ENCODE measurements at places on chromosomes 16 and 17.

GRCh38 chr17:57869617-57870282 is 19.9 kb upstream of the MRPS23 start:
- no peak for DNase-seq

DNA sequence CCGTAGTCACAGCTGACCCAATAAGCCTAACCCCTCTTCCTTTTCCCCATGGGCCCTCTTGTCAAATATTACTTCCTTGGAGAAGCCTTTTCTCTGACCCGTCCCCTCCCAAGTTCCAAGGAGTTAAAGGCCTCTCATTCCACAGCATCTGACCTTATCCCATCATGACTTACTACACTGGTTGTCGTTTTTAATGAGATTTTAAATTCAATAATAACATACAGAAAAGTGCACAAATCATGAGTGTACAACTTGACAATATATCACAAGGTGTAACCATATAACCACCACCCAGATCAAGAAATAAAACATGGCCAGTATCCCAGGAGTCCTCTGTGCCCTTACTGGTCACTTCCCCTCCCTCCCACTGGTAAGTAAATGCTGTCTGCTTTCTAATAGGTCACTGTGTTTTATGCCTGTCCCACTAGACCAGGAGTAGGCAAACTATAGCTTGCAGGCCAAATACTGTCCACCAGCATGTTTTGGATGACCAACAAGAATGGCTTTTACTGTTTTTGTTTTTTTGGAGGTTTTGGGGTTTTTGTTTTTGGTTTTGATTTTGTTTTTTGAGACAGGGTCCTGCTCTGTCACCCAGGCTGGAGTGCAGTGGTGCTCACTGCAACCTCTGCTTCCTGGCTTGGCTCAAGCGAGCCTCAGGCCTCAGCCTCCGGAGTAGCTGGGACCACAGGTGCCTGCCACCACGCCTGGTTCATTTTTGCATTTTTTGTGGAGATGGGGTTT is 1.2 kb upstream of the FDXR start:
- peak; percentile 15 for DNase-seq

DNA sequence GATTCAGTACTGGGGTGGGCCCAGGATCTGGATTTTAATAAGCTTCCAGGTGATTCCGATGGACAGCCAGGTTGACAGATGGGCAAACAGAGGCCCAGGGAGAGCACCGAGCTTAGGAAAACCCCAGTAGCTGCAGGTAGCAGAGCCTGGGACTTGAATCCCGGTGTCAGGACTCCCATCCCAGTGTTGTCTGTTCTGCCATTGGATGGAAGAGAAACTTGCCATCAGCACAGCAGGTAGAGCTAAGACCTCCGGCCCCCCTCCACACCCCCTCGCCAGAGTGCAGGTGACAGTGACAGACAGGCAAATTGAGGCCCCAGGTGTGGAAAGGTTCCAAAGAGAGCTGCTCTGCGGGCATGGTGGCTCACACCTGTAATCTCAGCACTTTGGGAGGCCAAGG is 12.4 kb downstream of the KATNB1 start:
- DNase-seq: no peak

DNA sequence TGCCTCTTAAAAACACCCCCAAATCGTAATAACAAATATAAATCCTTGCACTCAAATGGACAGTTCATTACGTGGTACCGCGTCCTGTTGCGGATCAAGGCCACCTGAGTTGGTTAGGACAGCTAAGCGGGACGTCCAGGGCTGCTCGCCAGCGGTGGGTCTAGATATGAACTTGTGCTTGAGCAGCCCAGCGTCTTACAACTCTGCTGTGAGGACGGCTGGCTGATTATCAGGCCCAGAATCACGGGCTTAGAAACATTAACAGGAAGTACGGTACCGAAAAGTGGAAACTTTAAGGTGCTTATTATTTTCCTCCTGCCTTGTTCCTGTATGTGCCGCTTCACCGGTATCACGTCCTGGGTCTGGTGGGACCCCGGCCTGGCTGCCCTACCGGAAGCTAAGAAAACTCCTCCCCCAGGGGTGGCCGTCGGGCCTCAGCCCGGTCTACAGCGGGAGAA is 832 bp upstream of the SRRM2 start:
- no peak for DNase-seq

DNA sequence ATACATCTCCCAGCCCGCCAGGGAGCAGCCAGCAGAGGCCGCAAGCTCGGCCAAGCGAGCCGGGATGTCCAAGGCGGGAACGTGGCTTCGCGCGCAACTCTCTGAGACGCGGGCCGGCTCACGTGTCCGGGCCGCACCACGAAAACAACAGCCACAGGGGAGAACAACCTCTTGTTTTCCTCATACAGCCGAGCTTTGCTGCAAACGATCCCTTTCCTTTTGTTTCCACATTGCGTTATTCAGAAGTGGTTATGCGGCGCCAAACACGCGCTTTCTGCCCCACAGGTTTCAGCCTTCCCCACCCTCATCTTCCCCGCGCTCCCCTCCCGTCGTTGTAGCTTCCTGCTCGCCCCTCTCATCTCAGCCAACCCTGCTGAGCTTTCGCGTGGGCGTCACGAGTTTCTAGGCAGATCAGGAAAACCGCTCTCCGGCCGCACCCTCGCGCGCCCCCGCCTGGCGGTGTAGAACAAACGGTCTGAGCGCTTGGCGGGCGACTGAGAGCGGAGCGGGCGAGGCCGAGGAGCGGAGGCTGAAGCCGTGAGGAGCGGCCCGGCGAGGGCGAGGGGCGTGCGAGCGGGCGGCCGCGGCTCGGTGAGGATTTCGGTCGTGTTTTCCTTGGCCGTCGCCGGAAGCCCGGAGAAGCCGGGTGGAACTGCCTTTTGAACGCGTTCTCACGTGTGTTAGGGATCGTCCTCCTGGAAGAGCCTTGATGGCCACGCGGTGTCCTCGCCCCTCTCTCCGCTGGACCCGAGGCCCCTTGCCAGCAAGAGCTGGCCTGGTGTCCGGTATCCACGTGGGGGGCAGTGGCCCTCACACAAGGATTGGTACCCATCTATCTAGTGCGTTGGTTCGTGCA is 6.6 kb upstream of the SMARCD2 start:
- DNase-seq: peak; percentile 91

DNA sequence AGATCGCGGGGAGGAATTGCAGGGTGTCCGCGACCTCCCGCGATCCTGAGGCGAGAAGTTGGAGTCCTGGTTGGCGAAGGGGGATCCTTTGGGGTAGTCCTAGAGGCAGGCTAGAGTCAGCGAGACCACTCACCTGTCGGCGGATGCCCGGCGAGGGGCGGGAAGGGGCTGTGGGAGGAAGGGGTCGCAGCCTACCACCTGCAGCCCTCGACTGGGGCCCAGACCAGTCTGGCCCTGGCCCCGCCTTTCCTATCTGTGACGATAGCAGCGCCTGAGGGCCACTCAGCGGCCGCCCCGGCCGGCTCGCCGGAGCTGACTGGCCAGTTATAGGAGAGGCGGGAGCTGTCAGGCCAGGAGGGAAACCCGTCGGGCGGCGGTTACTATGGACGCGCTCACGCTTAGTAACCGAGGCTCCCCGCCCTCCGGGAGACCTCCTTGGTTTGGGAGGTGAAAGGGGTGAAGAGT is at the start of gene TEKT3:
TEKT3 (minus strand) TSS at position 213 of the 465 bp plus-strand sequence. CDS start 10,012 bp downstream, outside the sequence.
- DNase-seq: peak; percentile 57

GRCh38 chr17:59827721-59828477 is 64.8 kb downstream of the TUBD1 start:
- DNase-seq: peak; percentile 31

DNA sequence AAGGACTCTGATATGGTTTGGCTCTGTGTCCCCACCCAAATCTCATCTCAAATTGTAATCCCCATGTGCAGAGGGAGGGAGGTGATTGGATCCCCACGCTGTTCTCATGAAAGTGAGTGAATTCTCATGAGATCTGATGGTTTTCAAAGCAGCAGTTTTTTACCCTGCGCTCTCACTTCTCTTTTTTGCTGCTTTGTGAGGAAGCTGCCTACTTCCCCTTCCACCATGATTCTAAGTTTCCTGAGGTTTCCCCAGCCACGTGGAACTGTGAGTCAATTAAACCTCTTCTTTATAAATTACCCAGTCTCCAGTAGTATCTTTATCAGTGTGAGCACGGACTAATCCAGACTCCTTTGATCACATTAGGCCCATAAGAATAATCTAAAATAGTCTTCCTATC is 719.7 kb upstream of the CDH8 start:
- no peak for DNase-seq

DNA sequence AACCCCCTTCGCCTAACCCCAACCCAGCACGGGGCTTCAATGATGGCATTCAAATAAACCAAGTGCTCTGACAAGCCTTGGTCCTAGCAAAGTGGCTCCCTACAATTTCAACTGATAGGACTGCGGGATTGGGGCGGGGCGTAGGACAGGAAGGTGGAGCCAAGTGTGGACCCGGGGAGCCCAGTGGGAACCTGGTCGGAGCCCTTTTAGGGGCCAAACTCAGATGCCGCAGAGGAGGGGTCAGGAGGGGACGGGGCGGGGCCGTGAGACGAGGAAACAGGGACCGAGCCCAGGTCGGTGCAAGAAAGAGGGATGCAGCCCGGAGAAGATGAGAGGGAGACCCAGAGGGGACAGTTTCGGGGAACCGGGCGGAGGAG is 13.2 kb upstream of the CDIPT start:
- no peak for DNase-seq

DNA sequence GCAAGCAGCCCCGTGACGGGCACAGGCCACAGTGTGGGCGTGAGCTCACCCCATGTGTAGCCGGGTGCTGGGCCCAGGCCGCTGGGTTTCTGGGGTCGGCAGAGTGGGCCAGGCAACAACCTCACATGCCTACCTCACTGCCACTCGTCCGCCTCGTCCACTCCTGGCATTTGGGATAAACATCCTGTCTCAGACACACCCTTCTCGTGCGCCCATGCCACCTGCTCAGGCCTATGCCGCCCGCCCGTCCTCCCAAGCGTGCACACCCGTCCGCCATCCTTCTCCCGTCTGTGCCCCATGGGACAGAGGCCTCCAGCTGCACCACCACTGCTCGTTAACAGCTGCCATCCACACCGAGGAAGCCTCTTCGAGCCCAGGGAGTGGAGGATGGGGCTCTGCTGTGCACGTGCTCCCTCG is 64.3 kb downstream of the KLHDC4 start:
- no peak for DNase-seq

- no peak for DNase-seq
Measured at GRCh38 chr16:51388516-51388951, 237.5 kb upstream of the SALL1 start.

- no peak for DNase-seq
Measured at GRCh38 chr17:47304186-47304585, 19.6 kb upstream of the EFCAB13 start.

GRCh38 chr17:38857271-38857670 is 3.8 kb upstream of the RPL23 start:
- DNase-seq: no peak

- DNase-seq: no peak
Measured at GRCh38 chr17:19714542-19715411, 1.6 kb downstream of the SLC47A2 start.

DNA sequence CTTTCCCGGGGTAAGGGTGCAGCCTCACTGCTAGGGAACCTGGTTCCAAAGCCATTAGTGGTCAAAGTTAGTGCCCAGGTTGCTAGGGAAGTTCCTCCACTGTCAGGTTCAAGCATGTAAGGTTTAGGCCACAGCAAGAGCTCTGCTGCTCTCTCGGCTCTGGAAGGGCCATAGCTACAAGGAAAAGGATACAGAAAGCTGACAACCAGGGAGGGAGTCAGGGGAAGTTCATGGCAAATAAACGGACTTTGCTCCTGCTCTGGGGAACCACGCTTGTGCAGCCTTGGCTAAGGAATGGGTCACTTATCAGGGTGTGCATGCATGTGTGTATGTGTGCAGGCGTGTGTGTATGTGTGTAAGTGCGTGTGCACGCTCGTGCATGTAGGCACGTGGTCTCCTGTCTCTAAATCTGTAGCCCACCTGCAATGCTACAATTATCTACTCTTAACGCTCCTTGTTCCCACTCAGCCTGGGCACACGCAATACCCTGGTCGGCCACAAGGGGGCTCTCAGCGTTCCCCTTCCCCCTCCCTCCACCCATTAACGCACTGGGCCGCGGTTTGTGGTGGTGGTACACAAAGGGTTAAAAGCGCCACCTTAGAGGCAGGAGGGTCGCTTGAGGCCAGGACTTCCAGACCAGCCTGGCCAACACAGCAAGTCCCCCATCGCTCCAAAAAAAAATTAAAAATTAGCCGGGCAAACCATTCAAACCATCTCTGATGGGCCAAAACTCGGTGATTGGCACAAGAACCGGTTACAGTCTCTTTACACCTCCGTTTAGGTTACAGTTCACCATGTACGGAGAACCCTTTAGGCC is 48.4 kb upstream of the KDM8 start:
- peak; percentile 38 for DNase-seq

- no peak for DNase-seq
Measured at GRCh38 chr16:53946746-53947386, 242.9 kb downstream of the FTO start.

- no peak for DNase-seq
Measured at GRCh38 chr17:47251421-47251940, 2.1 kb upstream of the ITGB3 start.

- no peak for DNase-seq
Measured at GRCh38 chr17:79738643-79739042, 7.9 kb downstream of the ENPP7 start.

- DNase-seq: no peak
Measured at GRCh38 chr16:88613293-88613692, 25.1 kb upstream of the IL17C start.

DNA sequence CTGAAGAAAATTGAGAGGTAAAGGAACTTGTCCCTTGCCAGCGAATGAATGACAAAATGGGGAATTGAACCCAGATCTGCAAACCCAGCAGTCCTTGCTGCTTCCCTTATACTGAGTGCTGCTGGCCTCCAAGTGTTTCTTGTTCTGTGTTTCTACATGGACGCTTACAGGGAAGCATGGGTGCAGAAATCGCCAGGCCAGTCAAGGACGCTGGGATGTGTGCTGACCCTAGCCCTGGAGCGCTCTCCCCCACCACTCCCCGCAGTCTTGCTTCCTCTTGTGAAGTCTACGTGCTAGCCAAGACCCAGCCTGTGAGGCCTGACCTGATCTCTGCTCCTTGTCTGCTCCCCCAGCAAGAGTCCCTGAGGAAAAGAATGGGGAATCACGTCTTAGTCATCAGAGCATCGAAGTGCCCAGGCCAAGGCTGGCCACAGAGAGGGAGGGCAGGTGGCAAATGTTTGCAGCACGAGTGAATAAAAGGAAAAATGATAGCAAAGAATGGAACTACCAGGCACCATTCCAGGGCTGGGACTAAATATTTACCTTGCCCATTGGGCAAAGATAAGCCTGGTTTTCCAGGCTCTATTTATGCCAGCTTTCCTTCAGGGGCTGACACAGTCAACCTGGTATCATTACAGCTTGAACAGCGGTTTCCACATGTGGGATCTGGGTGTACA is 17.4 kb downstream of the CA4 start:
- DNase-seq: no peak

Data from endothelial cell of umbilical vein (primary cell).